ENCODE measurements at places on chromosomes 11 and 22.

- DNase-seq = no peak
Observed at GRCh38 chr22:16699326-16699725, 106.7 kb upstream of the CCT8L2 start.

GRCh38 chr22:23569291-23569690 lies 10.8 kb downstream of the IGLL1 start:
- no peak for DNase-seq

DNA sequence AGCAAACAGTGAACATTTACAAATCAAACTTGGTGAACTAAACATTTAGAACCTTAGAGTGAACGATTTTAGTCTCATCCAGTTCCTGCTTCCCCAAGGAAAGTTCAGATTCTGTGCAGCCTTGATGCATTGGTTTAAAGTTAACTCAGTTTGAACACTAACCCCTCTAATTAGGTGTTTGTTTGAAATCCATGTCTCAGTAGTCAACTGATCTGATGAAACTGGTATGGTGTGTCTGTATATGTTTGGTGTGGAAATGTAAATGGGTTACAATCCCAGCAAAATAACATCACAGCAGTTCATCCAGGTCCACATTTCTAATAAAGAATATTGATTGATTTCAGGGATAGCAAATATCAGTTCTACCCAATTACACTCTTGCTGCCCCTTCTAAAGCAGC lies 532.0 kb downstream of the NTM start:
- DNase-seq = no peak

GRCh38 chr11:117097389-117098268 lies 599 bp downstream of the SIK3 start:
- DNase-seq = no peak

- DNase-seq = peak; percentile 99
Observed at GRCh38 chr11:64916775-64917662, at the start of gene ATG2A. ATG2A (minus strand) TSS chr11:64917209; CDS start chr11:64917135, 74 bp downstream.

DNA sequence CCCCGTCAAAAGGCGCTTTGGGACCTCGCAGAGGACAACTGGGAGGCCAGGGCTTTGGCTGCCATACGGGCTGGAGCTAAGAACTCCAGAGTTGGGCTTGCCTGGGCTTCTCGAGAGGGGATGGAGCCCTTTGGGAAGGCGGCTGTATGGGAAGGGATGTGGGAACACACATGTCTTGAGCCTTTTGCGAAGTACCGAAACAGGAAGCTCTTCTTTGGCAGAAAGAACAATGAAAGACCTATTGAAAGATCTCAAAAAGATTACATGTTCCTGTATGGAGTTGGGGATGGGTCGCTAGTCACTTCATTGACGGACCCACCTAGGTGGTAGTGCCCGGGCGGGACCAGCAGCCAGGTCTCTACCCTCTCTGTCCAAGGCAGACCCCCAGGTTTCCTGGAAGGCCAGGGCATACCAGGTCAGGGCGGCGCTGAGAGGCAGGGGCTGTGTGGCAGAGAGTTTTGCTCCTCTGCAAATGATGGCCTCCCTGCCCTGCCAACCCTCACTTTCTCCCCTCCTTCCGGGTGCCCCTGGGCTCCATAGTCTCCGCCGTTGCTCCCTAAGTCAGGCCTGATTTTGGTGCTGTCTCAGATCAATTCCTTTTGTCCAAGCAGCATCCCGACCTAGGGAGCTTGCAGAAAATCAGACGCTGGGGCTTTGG lies 1.0 kb downstream of the ST14 start:
- no peak for DNase-seq

DNA sequence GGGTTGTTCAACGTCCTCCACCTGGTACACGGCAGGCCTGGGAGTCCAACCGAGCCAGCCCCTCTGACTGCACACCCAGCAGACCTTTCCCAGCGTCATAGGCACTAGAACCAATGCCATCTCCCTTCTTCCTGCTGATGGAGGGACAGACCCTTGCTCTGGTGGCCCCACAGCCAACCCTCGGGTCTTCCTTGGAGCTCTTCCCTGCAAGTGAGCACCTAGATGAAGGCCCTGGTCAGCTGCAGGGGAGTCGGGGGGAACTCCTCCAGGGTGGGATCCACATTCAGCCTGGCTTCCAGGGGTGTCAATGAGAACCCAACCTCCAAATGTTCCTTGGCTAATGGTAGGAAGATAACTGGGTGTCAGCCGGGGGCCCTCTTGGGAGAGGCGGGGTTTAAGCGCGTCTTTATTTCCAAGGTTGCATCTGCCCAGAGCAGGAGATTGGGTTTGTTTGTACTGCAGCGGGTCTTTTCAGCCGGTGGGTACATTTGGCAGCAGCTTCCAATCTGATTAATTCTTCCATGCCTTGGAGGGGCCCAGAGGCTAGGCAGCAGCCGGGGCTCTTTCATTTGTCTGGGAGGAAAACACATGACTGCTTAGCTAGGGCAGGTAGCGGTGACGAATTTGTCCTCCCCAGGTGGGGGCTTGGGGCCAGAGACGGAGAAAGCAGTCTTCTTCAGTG lies 56.0 kb upstream of the SHISAL1 start:
- DNase-seq = no peak

- no peak for DNase-seq
Observed at GRCh38 chr11:130037881-130038585, 31.7 kb upstream of the APLP2 start.

DNA sequence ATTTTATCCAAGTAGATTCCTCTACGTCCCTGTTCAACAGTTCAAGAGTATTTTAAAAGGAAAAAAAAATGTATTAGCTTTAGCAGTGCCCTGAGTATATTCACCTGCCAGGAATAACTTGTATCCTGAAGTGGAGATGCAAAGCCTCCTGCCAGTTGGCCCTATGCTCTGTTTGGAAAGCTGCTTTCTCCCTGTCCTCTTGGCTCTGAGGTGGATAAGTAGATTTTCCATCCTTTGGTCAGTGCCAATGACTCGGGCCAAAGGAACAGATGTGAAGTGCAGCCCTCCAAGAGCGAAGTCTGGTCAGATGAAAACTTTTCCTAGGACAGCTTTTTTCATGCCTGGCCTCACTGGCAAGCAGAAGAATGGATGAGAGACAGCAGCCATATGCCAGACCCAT lies 839.9 kb upstream of the TENM4 start:
- DNase-seq = no peak

DNA sequence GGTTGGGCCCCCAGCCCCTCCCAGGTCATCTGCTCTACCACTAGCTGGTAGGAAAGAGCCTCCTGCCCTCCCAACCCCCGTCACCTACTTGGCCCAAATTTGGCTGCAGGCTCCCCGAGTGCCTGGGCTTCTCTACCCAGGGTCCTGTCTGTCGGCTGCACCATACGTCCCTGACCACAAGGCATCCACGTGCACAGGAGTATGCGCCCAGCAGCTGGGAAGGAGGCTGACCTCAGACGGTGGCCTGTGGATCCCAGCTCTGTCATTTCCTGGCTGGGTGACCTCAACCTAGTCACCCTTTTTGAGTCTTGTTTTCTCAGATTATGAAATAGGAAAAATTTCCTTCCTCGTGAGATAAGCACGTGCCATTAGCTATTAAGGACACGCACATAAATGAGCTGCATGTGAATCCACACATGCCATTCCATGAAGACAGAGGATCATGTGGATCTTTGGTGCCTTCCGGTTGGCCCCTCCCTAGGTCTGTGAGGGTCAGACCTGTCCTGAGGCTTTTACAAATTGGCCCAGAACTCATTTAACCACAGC lies 13.7 kb downstream of the CYB561A3 start:
- DNase-seq = no peak

GRCh38 chr11:95469258-95469657 lies 238.3 kb upstream of the SESN3 start:
- DNase-seq = no peak

DNA sequence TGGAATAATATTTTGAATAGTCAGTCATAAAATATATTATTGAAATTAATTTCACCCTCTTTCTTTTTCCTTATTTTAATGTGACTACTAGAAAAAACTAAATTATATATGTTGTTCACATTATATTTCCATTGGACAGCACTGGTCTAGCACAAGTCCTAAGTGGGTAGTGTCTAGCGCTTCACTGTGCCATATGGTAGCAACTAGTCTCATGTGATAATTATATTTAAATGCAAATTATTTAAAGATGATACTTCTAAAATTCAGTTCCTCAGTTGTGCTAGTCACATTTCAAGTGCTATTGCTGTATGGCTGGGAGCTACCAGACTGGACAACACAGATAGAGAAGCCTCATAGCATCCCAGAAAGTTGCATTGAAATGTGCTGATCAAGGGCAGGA lies 19.1 kb upstream of the LDLRAD3 start:
- DNase-seq = no peak

GRCh38 chr22:44537467-44537866 lies 39.4 kb upstream of the RTL6 start:
- no peak for DNase-seq

DNA sequence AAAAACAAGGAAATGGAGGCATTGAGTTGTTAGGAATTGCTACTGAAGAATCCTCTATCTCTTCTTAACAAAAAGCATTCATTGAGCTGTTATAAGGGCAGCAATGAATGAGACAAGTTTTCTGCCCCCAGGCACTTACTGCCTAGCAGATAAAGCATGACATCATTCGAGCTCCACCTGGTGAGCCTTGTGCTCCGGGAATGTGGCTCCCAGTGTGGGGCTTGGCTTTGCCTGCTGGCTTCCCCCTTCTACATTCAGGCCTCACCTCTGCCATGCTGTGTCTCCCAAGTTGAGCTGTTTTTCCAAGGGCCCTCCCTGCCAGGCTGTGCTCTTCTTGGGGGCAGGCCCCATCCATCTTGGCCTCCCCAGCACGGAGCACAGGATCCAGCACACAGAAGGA lies 56.9 kb upstream of the EIF3D start:
- DNase-seq = no peak

GRCh38 chr11:117421041-117421440 lies 93.4 kb downstream of the CEP164 start:
- DNase-seq = no peak

GRCh38 chr11:102142333-102142732 lies 32.1 kb downstream of the YAP1 start:
- DNase-seq = no peak

- DNase-seq = no peak
Observed at GRCh38 chr22:46792061-46792796, 29.8 kb downstream of the TBC1D22A start.

DNA sequence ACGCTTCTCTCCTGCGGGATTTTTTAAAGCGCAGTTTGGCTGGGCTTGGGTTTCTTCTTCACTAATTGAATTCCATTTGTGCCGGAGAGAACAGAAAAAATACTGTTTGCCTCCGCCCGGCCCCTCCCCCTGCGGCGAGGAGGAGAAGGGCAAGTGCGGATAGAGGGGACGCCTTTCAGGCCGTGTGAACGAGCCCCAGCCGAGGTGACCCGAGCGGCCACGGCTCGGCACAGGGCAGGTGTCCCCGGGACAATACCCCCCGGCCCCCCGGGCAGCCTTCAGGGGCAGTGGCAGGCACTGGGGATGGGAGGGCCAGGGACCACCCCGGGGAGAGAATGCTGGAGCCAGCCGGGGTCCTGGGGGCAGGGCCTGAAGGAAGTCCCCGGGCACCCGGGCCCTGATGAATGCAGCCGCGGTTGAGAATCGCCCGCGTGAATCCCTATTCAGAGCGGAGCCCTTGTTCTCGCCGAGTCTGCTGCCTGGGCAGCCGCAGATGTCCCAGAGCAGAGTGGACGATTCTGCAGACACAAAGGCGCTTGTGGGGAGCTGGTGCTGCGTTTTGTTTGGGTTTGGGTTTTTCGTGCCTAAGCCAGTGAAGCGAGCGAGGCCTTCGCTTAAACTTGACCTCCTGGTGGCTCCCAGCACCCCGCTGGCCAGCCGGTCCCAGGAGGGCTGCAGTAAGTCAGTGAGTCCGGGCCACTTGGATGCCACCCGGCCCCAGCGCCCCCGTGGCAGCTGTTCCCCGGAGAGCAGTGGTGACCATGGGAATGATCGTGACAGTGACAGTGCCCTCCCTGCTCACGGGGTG lies 96.0 kb downstream of the WNT7B start:
- DNase-seq = no peak

- DNase-seq = no peak
Observed at GRCh38 chr11:47376525-47377371, 1.6 kb downstream of the SPI1 start.

DNA sequence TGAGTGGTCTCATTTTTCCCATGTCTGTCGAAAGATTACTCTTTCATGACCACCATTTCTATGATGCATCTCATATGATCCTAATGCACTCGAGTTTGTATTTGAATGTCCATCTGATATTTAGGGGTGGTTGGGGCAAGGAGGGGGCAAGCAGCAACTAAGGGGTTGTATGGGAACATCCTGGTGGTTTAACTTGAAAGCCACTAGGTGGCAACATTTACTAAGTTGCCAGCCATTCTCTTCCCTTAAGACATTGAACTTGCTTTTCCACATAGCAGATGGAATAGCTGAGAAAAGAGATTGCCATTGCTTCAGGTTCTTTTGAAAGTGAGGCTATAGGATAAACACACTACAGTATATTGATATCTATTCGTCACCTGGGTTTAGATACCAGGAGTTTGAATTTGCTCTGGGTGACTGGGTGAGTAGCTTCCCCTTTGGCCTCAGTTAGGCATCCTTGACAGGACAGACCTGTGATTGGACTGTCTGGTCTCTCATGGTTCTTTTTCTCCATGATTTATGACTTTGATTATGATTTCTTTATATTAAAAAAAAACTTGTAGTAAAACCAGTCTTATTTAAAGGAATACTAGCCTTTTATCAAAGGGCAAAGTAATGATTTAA lies 32.4 kb downstream of the NF2 start:
- DNase-seq = peak; percentile 20

DNA sequence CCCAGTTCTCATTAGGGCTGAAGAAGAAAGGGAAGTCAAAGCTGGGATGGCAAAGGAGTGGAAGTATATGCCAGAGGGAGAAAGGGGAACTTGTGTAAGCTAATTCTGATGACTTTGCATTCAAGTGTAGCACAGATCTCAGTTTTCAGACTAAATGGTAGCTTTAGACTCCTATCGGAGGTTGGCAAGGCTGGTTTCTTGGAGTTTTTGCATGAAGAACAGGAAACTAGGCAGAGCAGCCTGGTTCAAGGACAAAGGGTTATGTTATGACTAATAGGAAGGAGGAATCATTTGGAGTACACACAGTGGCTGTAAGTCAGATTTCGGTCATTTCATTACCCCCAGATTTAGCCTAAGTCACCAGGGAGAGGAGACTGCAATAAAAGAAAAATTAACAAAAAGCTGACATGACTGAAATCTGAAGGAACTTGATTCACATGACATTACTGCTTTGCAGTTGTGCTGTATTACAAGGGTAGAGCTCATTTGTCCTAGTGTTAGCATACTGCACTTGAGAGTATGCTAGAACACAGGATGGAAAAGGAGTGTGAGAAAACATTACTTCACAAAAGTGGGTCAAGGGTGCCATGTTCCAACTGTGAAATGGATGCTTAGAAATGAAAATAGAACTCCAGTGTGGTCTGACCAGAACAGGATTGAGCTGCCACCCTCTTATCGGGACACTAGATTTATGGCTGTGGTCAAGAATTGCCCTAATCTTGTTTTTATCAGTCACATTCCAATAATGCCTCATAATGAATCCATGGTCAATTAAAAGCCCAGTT lies 23.6 kb downstream of the ADM start:
- no peak for DNase-seq

- DNase-seq = no peak
Observed at GRCh38 chr11:18632841-18633240, 1.3 kb downstream of the SPTY2D1 start.

GRCh38 chr11:85105868-85106267 lies 521.3 kb downstream of the DLG2 start:
- no peak for DNase-seq

GRCh38 chr11:11860103-11860979 lies 18.6 kb downstream of the USP47 start:
- no peak for DNase-seq

- DNase-seq = no peak
Observed at GRCh38 chr11:94537031-94537600, 6.6 kb upstream of the FUT4 start.

- DNase-seq = no peak
Observed at GRCh38 chr11:13110929-13111812, 102.1 kb downstream of the RASSF10 start.

All from iPS DF 19.7 (cell line).